Neural progenitor cell (in vitro differentiated cells): ENCODE measurements at places on chromosomes 4 and X. TPM values are rescaled to one million over a fixed set of nuclear protein-coding genes. Genes with fewer than 3 reads are reported as not detected.

- peak; percentile 25 for DNase-seq
Measured at GRCh38 chr4:55675196-55675793, 39.2 kb upstream of the NMU start.

DNA sequence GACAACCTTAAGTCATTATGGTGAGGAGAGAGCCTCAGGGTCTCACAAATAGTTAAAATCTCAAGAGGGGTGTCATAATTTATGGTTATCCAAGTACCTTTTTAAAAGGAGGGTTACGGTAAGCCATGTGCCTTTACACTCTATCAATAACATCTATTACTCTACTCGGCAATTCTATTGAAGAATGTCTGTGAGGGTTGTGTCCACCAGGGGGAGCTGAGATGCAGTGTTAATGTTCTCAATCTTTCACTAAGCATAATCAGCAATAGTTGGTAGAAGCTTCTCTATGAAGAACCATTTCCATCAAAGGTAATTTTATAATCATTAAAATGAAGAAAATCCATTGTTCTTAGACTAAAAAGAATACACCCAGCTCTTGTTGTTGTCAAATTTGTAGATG lies 457.4 kb downstream of the CENPC start:
- DNase-seq: peak; percentile 50

DNA sequence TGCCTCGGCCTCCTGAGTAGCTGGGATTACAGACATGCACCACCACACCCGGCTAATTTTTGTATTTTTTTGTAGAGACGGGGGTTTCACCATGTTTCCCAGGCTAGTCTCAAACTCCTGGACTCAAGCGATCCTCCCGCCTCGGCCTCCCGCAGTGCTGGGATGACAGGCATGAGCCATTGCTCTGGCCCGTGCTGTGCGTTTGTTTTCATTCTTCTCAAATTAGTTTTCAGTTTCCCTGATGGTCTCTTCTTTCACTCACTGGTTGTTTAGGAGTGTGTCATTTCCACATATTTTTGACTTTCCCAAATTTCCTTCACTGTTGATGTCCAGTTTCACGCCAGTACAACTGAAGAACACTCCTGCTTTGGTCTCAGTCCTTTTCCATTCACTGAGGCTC lies 31.8 kb downstream of the SH3TC1 start:
- no peak for DNase-seq

GRCh38 chrX:49111791-49112190 lies 11.7 kb downstream of the GPKOW start:
- DNase-seq: no peak

The CXCL8 gene
- not detected in 2 replicates for total RNA-seq

The UGT2B15 gene
- not detected in 2 replicates for total RNA-seq

GRCh38 chrX:45668686-45669443 lies 468.2 kb upstream of the DIPK2B start:
- no peak for DNase-seq

GRCh38 chr4:148248824-148249223 lies 193.4 kb downstream of the NR3C2 start:
- no peak for DNase-seq

The NPFFR2 gene
- 0.62 and 2.1 TPM in 2 replicates for total RNA-seq

DNA sequence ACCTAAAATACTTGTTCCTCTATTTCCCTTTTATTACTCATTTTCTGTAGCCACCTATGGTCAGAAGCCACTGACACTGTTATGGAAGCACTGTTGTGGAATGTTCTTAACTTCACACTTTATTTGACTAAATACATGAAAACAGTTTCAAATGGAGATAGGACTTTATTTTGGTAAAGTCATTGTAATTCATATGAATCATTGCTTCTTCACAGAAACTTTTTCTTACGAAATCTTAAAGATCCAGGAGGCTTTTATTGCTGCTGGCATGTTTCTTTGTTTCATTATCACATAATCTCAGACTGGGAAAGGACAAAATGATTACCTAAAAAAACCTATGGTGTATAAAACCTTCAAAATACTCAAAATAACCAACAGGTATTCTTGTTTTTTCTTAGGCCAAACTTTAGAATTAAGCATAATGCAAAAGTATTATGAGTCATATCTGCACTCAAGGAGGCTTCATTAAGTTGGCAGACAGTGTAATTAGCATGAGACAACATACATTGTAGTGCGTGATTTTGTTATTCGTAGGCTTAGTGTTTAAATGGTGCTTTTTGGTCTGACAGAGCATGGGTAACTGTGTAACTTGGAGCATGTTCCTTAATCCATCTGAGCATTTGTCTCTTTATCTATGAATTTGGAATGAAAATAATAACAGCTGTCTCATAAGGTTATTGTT lies 58.0 kb downstream of the SH3BGRL start:
- no peak for DNase-seq

DNA sequence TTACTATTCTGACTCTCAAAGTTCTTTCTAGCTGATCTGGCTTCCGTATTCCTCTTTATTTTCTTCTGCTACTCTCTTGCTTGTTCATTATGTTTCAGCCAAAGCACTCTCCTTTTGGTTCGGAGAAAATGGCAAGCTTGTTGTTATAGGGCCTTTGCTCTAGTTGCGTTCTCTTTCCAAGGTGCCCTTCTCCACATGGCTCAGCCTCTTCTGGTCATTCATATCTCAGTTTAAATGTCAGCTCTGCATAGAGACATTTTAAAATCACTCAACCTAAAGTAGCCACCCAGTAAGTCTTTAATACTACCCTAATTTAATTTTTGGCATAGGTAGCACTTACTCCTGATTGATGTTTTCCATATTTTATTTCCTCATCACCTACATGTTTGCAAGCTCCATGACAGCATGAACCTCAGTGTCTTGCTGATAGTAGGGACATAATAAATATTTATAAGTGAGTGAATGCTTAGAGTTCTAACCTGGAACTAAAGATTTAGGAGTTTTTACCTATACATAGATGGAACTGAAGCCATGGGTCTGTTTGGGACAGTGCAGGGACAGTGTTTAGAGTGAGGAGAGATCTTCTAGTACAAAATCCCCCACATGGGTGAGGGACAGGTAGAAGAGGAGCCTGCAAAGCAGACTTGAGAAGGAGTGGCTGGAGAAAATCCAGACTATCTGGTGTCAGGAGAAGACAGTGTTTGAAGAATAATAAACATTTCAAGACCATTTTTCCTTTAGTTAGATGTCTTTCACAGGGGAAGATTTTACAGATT lies 17.9 kb downstream of the SLC30A9 start:
- no peak for DNase-seq

DNA sequence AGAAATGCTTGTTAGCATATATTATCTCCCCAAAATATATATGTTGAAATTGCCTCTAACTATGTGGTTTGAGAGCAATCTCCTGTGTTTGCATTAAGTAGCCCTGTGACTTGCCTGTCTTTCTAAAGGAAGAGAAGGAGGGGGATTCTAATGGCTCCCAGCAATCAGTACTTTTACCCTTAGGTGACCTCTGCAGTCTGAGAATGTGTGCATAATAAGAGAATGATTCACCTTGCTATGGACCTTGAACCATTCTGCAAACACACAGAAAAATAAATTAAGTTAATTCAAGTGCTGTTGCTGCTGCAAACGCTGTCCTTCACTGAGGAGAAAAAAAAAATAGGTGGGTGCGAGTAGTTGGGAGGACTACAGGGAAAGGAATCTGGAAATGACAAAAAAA lies 322.2 kb downstream of the IQCM start:
- DNase-seq: no peak

DNA sequence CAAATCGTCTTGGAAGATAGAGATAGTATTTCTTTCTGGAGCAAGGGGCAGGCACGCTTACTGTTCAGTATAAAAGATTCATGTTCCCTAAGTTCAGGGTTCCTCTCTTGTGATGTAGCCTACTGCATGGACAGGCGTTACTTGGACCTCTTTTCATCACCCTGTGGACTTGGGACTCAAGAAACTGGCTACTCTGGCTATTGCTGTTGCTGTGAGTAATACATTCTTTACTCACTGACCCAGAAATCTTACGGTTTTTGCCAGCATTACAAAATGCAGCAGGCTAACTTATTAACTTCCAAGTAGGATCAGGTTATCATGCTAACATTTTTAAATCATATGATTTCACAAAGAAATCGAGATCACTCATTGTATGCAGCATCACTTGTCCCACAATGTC lies 12.8 kb upstream of the GUCY1B1 start:
- DNase-seq: no peak

DNA sequence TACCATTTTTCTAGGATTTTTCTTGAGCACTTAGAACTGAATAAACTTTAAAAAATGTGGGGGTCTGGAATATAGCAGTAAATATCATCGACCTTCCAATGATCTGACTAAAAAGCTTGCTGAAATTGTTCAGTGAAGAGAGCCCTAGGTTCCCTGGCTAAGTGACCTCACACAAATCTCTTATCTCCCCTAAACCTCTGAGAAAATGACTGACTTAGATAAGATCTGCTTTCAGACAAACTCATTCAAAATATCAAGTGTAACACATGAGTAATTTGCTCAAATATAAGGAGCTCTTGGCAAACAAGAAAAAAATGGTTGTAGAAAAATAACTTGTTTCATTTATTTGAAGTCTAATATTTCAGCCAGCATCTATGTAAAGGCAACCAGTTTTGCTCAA lies 441.7 kb upstream of the SLIT2 start:
- no peak for DNase-seq

The MAGEB4 gene
- total RNA-seq: not detected in 2 replicates

- DNase-seq: no peak
Measured at GRCh38 chr4:153780876-153781275, 8.0 kb downstream of the SFRP2 start.

DNA sequence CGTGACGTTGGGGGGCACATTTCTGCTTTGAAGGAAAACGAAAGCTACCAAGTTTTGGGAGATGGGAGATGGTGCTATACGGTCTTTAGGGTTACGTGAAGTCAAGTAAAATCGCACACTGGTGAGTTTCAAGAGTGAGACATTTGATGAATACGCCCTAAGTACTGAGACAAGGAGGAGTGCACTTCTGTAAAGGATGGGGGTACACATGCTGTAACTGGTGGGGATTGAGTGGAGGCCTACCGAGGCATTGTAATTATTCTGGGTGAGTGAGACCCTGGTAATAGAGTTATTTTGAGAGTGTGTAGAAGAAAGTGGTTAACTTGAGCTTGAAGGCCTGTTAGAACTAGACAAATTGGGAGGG lies 536 bp downstream of the SH3BGRL start:
- DNase-seq: no peak

DNA sequence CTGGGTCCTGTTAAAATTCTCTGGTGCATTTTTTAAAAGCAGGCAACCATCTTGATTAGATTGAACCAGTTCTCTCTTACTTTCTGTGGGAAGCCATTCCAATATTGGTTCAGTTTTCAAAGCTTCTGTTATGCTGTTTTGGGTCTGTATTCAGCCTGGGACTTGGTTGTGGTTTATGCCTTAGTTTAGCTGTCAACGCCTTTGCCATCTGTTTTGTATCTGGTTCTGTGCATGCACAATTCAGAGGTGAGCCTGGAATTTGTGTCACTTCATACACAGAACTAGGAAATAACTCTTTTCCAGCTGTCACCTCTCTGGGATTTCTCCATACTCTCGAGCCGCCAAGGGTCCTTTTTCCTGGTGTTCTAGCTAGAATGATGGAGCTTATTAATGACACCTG lies 46.2 kb downstream of the STAP1 start:
- no peak for DNase-seq

DNA sequence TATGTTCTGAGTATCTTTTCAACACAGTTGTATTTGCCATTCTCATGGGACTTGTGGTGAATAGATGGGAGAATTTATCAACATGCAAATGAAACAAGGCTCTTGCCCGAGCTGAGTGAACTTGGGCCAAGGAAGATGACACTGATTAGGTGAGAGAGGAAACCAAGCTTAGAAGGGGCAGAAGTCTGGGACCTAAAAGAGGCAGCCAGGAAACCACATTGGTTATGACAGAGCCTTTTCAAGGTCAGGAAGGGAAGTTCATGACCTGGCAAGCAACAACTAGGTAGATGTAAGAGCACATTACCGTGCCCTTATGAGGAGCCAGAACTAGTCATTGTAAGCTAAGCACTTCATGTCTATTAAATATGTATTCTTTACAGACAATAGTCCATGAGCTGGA lies 590.3 kb downstream of the PACRGL start:
- no peak for DNase-seq

DNA sequence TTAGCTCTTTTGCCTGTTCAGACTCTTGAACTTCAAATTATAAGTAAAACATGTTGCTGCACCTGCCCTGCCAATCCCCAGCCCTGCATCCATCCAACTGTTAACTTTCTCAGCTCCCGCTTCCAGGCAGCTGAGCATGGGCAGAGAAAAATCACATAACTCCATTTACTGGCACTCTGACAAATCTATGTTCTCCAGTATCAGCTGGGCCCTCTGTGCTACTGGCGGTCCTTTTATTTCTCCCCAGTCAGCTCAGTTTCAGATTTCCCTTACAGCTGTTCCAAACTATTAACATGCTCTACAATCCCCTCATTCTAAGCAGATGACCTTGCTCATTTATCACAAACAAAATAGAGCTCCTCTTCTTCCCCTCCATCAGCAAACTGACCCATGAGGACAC lies 240.4 kb upstream of the TET2 start:
- DNase-seq: no peak
